ENCODE measurements at places on chromosomes 1 and 21. TPM values are rescaled to one million over a fixed set of nuclear protein-coding genes. Genes with fewer than 3 reads are reported as not detected.

GRCh38 chr1:234528074-234528865 lies 49.3 kb upstream of the TARBP1 start:
- DNase-seq = no peak

GRCh38 chr1:8597455-8597854 lies 220.0 kb downstream of the RERE start:
- no peak for DNase-seq

DNA sequence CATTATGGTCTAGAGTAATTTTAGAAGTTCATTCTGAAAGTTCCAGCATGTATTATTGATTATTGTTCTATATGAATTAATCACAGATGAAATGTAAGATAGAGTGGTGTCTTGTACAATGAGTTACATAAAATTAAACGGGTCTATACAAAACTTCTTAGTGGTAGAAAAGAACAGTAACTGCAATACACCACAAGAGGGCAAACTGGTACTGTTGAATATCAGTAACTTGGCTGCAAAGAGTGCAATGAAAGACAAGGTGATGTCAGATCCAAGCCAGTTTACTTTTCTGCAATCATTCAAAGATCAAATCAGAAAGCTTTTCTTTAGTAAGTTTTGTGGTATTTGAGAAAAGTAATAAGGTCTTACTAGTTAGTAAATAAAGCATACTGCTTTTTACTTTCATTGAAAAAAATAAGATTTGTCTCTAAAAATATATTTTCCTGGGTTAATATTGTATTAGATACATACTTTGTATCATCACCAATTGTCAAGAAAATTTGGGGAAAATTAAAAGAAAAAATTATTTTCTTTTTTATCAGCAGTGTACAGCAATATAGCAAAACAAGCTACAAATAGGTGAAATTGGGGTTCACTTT lies 66.4 kb upstream of the BTG3 start:
- peak; percentile 27 for DNase-seq

DNA sequence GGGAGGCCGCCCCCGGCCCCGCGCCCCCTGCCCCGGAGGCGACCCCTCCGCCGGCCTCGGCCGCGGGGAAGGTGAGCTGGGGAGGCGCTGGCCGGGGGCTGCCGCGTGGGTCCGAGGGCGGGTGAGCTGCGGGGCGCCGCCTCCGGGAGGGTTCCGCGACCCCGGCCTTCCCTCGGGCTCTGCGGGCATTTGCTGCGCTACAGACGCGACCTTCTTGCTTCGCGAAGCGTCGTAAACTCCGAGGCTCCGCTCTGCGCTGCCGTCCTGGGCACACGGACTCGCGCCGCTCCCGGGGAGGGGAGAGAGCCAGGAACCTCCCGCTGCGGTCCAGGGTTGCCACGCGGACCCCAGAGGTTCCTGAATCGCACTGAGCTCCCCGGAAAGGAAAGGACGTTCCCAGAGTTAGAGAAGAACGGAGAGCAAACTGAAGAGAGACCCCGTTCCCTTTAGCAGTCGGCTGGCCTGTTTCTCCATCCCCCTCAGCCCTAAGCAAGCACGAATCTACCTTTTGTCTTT lies 345 bp downstream of the SLX9 start:
- DNase-seq = no peak

- DNase-seq = no peak
Measured at GRCh38 chr1:154788110-154788870, 81.8 kb downstream of the KCNN3 start.

DNA sequence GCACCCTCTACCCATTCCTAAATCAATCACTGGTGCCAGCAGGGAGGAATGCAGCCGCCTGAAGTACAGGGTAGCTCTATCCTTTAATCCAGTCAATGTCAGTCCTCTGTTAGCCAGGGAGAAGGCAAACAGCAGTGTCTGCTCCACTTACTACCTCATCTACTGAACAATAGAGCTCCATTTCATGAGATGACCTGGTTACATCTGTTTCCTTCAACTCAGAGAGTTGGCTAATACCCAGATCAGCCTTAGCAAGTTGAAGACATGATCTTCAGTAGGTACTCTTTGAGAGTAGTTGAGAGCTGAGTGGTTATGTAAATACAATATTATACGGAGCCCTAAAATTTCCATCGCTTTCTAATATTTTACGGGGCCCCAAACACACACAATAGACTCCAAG lies 46.1 kb upstream of the CD34 start:
- peak; percentile 78 for DNase-seq

USP1 gene
- total RNA-seq = 37.8 TPM

LRRN2 gene
- not detected for total RNA-seq

C1orf94 gene
- not detected for total RNA-seq

FCRL5 gene
- total RNA-seq = under 0.01 TPM
